ENCODE measurements at places on chromosomes 7 and 10.

- no peak for DNase-seq
Measured at GRCh38 chr10:61786728-61787127, 114.8 kb upstream of the ARID5B start.

GRCh38 chr7:106486331-106486730, 174.6 kb downstream of the CCDC71L start:
- no peak for DNase-seq

- no peak for DNase-seq
Measured at GRCh38 chr10:103736763-103737162, 118.6 kb downstream of the SH3PXD2A start.

DNA sequence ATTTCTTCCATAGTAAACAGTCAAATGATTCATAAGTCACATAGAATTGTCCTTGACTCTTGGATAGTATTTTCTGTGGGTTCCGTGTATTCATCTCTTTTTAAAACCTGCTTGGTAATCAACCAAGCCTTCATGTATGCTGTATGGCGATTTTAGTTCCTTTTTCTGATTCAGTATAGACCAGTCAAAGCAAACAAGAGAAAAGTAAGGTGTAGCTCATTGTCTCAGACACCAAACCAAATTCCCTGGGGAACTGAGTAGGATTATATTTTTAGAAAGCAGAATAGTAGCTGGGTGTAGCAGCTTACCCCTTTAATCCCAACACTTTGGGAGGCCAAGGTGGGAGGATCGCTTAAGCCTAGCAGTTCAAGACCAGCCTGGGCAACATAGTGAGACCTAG, 240.5 kb downstream of the BBS9 start:
- DNase-seq: no peak

- no peak for DNase-seq
Measured at GRCh38 chr7:101096957-101097347, 11.7 kb downstream of the TRIM56 start.

DNA sequence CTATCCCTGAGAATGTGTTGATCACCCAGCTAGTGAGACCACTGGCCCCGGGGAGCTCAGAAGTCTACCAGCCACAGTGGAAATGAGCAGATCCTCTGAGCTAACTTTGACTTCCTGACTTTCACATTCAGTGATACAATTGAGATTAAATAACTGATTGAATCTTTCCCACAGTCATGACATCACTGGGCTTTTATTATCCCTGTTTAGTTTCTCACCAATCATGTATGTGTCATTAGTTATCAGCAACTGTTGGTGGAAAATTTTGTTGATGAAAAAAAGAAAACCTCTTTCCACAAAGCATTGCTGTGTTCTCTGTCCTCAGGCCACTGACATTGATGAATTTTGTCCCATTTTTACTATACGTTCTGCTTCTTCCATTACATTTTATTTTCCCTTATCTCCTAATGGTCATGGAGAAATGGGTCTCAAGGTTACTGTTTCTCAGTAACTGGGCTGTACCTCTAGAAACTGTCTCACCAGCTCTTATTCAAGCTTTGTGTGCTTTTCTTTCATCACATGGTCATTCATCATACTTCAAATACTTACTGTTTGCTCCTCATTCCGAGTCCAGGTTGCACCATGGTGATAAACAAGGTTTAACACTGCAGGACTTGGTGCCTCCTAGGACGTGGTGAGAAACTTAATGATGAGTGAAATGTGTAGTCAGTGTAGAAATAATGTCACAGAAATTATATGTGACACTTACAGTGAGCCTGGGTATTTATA, 304.7 kb downstream of the CDK14 start:
- DNase-seq: no peak

- no peak for DNase-seq
Measured at GRCh38 chr10:34010891-34011290, 676.4 kb upstream of the NRP1 start.

DNA sequence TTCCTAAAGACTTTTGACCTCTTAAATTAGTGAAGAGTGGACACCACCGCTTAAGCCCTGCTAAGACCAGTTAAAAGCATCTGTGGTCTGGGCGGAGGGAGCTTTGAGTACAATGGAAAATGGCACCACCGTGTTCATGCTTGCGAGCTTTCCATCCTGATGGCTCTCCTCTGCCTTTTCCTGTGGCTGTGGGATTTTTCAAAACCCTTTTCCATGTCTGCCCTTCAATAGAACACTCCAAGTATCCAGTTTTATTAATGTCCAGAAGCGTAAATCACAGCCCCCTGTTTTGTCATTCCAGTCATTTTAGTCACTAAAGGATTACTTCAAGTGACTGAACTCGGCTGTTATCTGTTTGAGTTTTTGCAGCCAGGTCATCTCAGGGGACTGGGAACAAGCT, 181.8 kb downstream of the MGMT start:
- no peak for DNase-seq

DNA sequence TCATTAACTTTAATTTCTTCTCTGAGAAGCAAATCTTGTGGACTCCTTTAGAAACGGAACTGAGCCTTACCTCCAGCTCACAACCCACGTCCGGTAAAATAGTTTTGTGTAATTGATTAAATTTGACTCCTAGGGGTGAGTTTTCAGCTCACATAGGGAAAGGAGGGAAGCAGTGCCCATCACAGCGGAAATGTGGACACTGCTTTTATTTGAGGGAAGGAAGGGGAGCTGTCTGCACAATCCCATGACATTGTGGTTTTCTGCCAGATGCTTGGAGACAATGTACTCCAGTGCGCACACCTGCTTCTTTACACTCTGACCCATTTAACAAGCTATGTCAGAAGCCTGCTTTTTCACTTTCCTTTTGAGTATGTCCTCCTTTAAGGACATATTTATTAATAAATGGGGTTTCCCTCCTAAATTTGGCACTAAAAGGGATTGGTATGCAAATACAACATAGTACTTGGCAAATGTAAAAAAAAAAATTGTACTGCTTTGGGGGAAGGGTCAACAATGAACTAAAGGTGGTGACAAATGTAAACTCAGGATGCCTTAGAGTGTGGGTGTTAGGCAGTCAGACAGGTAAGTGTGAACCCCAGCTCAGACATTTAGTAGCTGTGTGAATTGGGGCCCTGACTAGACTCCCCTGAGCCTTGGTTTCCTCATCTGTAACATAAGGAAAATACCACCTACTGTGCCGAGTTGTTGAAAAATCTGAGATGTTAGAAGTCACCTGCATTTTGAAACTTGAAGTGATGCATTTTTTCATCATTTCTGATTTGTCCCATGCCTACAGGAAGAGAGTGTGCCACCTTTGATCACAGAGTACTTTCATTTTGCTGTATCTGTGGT, 90.2 kb upstream of the KLF6 start:
- DNase-seq: peak; percentile 80

GRCh38 chr7:82264783-82265305, 178.7 kb downstream of the CACNA2D1 start:
- no peak for DNase-seq

DNA sequence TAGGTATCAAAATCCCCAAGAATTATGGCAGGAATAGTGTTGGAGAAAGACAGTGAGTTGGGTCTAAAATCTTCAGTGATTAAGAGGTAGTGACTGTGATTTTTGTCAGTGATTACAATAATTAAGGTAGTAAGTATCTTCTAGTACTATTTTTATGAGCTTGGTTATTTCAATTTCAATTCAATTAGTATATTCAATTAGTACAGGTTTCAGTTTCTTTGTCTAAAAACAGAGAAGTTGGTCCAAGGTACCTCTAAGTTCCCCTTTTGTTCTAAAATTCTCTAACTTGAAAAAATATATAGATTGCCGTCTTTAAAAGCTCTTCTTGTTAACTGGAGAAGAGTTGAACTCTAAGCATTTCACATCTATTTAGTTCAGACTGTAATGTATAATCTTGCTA, 82.9 kb downstream of the OTUD1 start:
- DNase-seq: peak; percentile 29

- no peak for DNase-seq
Measured at GRCh38 chr7:30635798-30636197, 41.1 kb downstream of the GARS1 start.

- no peak for DNase-seq
Measured at GRCh38 chr10:113891476-113891875, 37.0 kb downstream of the NHLRC2 start.

- DNase-seq: no peak
Measured at GRCh38 chr7:106858618-106859532, 6.2 kb upstream of the PIK3CG start.

GRCh38 chr10:92757066-92757710, 67.4 kb downstream of the HHEX start:
- DNase-seq: peak; percentile 78

GRCh38 chr10:4767033-4767814, 58.8 kb upstream of the AKR1E2 start:
- DNase-seq: peak; percentile 1

- peak; percentile 11 for DNase-seq
Measured at GRCh38 chr7:66627881-66628360, 760 bp upstream of the KCTD7 start.

DNA sequence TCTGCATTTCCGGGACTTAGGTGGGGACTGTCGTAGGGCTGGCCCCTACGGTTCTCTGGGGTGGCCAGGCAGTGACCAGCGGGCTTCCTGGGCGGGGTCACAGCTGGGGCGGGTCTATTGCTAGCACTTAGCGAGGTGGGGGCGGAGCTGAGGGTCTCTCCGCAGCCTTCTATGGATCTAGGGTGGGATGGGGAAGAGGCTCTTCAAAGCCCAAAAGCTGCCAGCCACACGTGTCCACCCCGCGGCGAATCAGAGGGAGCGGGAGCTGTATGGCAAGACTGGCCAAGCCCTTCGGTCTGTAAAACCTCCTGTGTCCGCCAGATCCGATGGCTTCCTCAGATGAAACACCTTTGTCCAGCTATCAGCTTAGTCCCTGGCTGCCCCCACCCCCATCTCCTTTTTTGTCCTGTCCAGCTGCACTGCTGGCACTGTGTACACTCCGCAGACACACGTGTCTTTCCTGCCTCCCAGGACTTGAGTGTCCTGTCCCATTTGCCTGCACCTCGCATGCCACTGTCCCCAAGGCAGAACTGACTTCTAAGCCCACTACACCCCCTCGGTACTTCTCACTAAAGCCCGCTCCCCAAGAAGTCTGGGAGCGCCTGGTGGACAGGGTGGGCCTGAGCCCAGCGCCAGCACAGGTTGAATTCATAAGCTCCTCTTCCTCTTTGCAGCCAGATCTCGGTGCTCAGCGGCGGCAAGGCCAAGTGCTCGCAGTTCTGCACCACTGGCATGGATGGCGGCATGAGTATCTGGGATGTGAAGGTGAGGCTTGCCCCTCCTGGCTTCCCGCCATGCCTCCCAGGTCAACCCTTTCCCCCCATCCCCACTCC, 14.8 kb downstream of the PDAP1 start:
- DNase-seq: no peak

GRCh38 chr10:54702583-54703485, 98.2 kb downstream of the PCDH15 start:
- no peak for DNase-seq

DNA sequence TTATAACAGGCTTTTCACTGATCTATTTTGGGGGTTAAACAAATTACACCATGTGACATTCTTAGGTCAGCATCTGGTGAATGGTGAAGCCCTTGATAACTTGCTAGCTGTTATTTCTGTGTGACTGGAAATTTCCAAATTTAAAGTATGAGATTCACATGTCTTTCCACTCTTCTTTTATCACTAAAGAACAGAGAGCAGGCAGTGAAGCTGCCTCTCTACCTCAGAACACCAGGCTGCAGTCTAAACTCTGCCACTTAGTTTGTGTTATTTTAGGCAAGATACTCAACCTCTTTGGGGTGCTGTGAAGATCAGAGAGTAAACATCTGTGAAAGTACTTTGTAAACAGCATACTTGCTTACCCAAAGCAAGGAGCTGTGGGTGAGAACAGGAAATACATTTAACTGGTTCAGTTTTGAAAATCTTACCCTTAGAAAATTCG, 15.5 kb upstream of the SP4 start:
- no peak for DNase-seq

DNA sequence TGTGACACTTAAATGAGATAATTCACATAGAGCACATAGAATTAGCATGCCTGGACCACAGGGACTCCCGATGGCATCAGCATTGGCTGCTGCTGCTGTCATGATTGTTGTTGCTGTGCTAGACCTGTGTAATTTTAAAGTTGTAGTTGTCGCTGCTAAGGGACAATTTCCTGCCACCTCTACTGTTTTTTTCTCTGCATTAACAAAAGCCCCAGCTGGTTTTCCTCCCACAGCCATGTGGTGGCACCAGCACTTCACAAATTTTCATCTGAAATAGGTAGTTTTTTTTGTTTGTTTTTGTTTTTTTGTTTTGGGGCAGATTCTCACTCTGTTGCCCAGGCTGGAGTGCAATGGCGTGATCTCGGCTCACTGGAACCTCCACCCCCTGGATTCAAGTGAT, 25.4 kb upstream of the PRXL2A start:
- peak; percentile 39 for DNase-seq

GRCh38 chr10:3848775-3849635, 64.0 kb upstream of the KLF6 start:
- no peak for DNase-seq

DNA sequence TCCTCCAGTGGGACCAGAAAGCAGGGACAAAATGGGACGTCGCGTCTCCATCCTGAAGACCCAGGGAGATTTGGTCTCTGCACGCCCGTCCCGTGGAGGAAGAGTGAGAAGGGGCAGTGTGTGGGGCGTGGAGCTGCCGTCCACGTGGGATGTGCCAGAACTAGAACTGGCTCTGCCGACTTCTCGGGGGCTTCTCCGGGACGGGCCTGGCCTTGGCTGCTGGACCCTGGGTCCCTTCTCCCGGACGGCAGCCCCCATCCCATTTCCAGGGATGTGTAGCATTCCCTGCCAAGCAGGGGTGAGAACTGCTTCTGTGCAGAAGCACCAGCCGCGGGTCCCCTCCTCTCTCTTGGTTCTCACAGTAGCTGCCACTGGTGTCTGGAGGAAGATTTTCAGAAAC, 18.8 kb upstream of the DPYSL4 start:
- no peak for DNase-seq

DNA sequence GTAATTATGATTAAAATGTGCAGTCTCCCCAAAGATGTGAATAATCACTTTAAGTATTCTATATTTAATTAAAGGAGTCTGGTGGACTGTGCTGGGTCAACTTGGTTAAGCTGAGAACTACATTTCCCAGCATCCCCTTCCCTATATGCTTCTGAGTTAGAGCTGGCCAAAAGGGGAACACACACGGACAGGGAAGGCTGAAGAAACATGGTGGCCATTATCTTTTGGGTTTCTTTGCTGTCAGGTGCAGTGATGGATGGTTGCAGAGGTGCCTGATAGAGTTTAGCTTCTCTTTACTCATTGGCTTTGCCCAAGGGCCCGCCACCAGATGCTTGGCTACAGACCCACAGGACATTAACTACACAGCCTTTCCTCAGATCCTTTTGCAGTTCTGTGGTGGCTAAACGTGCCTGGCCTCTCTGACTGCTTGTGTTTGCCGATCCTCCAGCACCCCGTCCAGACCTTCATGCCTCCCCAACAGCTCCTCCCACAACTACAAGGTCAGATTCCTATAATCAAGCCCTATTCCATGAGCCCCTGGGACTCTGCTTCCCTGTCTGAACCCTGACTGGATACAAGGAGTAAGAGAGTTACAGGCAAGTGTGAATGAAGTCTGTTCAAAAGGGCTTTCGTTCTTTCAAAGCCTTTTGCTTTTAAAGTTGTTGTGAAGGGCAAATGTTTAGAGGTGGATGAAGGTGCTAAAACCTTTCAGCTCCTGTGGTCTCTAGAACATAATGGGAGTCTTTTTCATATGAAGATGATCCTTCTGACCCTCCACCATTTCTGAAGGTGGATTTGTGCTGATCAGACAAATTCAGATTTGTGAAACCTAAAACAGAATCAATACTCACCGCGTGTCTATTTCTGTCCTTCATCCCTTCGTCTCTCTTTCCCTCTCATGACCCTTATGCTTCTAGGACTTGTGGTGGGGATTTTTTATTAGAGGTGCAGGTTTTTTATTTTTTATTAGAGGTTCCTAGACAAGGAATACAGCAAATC, 21.5 kb downstream of the BUB3 start:
- DNase-seq: no peak

GRCh38 chr7:129240119-129240820, 15.4 kb downstream of the AHCYL2 start:
- no peak for DNase-seq

All from naive B cell (primary cell).